ENCODE measurements at places on chromosomes 3 and 15. TPM values are rescaled to one million over a fixed set of nuclear protein-coding genes. Genes with fewer than 3 reads are reported as not detected.

GRCh38 chr3:9678493-9678892, 25.1 kb upstream of the CPNE9 start:
- DNase-seq: peak; percentile 80

GRCh38 chr3:72188536-72188935, 403.6 kb upstream of the PROK2 start:
- DNase-seq: no peak

GRCh38 chr3:139894643-139894989, 40.4 kb upstream of the CLSTN2 start:
- DNase-seq: no peak

- DNase-seq: no peak
Observed at GRCh38 chr3:185406121-185406620, 43.2 kb downstream of the MAP3K13 start.

CRABP1 gene
- total RNA-seq: not detected

PLCH1 gene
- total RNA-seq: 12.8 TPM

ARL13B gene
- 21.6 TPM for total RNA-seq

CHRNA3 gene
- total RNA-seq: 0.37 TPM

EBLN2 gene
- 1.5 TPM for total RNA-seq

Measured in G401 (cell line).